Right cardiac atrium (tissue), 5 donors: ENCODE measurements at places on chromosomes 11 and 22. TPM values are rescaled to one million over a fixed set of nuclear protein-coding genes. Genes with fewer than 3 reads are reported as not detected.

The OR56A1 gene
- total RNA-seq, result not detected

The OR10A6 gene
- not detected for total RNA-seq

The KIRREL3 gene
- 1.2 TPM for total RNA-seq

The CADM1 gene
- total RNA-seq, result 42.6 TPM

The FGF3 gene
- not detected for total RNA-seq

The KCNK4 gene
- not detected for total RNA-seq

The DBX1 gene
- not detected for total RNA-seq

The CAVIN3 gene
- total RNA-seq, result 49.7 TPM

The RIC3 gene
- 12.8 TPM for total RNA-seq

The TMEM151A gene
- 0.26 TPM for total RNA-seq

The TREH gene
- not detected for total RNA-seq

The LYVE1 gene
- total RNA-seq, result 87.9 TPM

The CATSPER1 gene
- not detected for total RNA-seq

The OR10A2 gene
- not detected for total RNA-seq

The LRRC75B gene
- 5.1 TPM for total RNA-seq

The DDTL gene
- total RNA-seq, result not detected

The RNF141 gene
- 49.8 TPM for total RNA-seq

The UQCC3 gene
- total RNA-seq, result 8.6 TPM

The AQP11 gene
- 1.2 TPM for total RNA-seq

The CTSW gene
- 0.71 TPM for total RNA-seq
